ENCODE measurements at places on chromosomes 3 and 15. TPM values are rescaled to one million over a fixed set of nuclear protein-coding genes. Genes with fewer than 3 reads are reported as not detected.

CAMK2N2 gene
- total RNA-seq, result 3.4 TPM

NLGN1 gene
- total RNA-seq, result 126 TPM

ZBED2 gene
- total RNA-seq, result not detected

PROK2 gene
- total RNA-seq, result 0.94 TPM

IL17RD gene
- total RNA-seq, result 38.1 TPM

ZNF80 gene
- total RNA-seq, result not detected

PEX5L gene
- 49.6 TPM for total RNA-seq

MAP1A gene
- 35.7 TPM for total RNA-seq

SLC12A1 gene
- total RNA-seq, result 0.16 TPM

MESP2 gene
- not detected for total RNA-seq

DPPA2 gene
- total RNA-seq, result not detected

ANKRD28 gene
- 105 TPM for total RNA-seq

DUOX2 gene
- not detected for total RNA-seq
